ENCODE measurements at places on chromosomes 3 and 15.

GRCh38 chr3:86578071-86578470, 412.9 kb downstream of the VGLL3 start:
- no peak for DNase-seq

DNA sequence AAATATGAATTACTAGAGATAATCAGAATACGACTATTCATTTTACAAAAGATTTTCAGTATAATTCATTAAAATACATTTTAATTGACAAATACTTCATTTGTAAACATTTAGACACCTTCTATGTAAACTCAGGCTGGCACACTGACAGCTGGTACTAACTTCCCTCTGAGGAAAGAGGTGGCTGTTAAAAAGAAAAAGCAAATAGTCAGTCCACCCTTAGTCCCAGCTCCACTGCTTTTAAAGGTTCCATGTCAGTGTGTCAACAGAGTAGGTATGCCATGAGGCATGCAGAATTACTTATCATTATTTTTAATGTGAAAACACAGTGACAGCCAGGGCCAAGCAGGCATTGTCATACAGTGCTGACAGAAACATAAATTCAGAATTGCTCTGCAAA, 16.1 kb downstream of the TM6SF1 start:
- no peak for DNase-seq

DNA sequence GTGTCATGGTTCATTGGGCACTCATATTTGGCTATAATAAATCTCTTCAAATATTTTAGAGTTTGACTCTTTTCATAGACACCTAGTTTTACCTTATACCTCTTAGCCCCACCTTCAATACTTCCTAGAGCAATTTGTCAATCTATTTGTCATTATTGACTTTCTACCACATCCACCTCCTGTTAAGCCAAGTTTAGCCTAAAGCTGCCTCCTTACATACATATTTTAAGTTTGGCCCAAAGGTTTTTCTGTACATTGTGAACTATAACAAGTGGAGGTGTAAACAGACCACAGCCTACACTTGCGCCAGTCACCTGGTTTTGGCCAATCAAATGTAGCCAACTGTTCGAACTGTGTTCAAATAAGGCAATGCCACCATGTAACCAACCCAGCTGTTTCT, 18.1 kb upstream of the ABHD17C start:
- no peak for DNase-seq

- DNase-seq, result no peak
Measured at GRCh38 chr3:87621667-87622066, 345.3 kb upstream of the POU1F1 start.

- no peak for DNase-seq
Measured at GRCh38 chr3:69932501-69932900, 67.0 kb upstream of the SAMMSON start.

GRCh38 chr3:7760718-7761117, 740.9 kb upstream of the LMCD1 start:
- no peak for DNase-seq

- DNase-seq, result no peak
Measured at GRCh38 chr3:194364652-194365434, 4.7 kb downstream of the LRRC15 start.

GRCh38 chr3:186514296-186515002, 29.7 kb downstream of the CRYGS start:
- no peak for DNase-seq

- DNase-seq, result no peak
Measured at GRCh38 chr3:38177181-38177580, 11.8 kb downstream of the OXSR1 start.
